Eye (tissue), 1 donor: ENCODE measurements at places on chromosomes 6 and 20.
A peak's percentile ranks its signal among the peaks of the same experiment; 100 is the strongest.

GRCh38 chr6:12806796-12807195 lies 90.2 kb downstream of the PHACTR1 start:
- DNase-seq: no peak

DNA sequence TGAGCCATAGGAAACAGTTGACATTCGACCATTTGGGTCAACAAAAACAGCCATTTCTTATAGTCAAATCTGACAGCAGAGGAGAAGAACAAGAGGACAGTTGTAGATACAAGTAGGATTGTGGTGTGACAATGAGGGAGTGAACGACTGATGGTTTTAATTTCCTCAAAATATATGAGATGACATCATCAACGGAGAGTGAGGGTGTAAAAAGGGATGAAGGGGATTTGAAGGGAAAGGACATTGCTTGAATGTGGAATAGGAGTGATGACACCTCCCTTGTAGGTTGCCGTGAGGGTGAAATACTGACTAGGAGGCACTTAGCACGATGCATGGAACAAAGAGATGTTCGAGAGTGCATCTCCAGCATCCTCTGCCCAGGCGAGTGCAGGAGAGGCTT lies 499.8 kb upstream of the CHD6 start:
- no peak for DNase-seq

GRCh38 chr6:166587631-166588413 lies 1.3 kb upstream of the RAMACL start:
- no peak for DNase-seq

GRCh38 chr6:150343434-150343833 lies 25.4 kb upstream of the IYD start:
- no peak for DNase-seq

DNA sequence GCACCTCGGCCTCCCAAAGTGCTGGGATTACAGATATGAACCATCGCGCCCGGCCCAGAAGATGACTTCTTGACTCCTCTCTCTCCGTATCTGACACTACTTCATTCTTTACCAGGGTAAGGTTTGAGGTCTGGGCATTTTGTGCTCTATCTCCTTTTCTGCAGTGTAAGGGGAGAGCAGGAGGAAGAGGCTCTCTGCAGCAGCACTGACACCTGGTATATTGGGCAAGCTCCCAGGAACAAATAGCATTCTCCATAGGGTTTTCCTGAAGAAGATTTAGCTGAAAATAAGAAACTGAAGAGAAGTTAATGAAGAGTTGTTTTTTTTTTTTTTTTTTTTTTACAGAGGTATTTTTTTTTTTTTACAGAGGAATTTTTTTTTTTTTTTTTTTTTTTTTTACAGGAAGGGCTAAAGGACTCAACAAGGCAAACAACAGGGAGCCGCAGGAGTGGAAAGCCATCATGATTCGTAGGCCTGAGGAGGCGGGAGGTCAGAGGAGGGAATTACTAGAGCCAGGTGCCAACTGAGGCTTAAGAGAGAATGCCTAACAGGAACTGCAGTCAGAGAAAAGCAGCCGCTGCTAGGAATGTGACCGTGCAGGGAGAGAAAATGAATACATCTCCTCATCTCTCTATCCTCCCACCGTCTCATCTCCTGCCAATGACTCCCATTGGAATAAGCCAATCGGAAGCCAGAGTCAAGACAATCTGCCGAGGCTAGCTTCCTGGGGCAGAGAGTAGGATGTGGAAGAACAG lies 34.7 kb upstream of the ADGRF4 start:
- no peak for DNase-seq

DNA sequence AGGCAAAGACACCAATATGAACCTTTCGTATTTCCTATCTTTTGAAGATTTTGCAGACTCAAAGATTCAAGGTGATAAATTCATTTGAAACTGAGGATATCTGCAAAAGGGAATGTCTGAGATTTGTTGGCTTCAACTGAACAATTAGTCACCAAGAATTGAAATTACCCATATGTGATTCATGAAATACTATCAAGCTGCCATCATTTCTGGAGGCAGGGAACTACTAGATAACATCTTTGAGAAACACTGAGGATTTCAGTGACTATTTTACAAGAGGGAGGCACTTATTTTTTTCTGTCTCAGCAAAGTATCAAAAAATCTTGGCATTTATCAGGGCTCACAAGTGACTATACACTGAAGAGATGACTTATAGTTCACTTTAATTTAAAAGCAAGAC lies 39.8 kb upstream of the MMS22L start:
- DNase-seq: no peak

GRCh38 chr6:88650029-88650619 lies 313.3 kb downstream of the RNGTT start:
- DNase-seq: peak; percentile 12

DNA sequence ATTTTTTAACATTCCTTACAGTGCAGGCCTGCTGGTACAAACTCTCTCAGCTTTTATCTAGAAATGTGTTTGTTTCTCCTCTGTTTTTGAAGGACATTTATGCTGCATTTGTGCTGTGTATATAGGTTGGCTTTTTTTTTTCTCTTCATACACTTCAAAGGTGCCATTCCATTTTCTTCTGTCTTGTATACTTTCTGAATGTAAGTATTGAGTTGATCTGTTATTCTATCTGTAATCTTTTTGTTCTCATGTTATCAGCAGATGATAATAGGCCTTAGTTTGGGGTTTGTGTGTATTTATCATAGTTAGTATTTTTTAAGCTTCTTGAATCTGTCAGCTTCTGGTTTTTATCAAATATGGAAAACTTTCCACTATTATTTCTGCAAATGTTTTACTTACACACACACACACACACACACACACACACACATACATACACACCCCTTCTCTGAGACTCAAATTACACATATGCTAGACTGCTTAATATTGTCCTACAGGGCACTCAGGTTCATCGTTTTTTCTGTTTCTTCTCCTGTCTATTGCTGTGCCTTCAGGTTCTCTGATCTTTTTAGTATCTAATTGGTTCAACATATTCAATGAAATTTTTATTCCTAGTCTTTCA lies 74.6 kb downstream of the RPP40 start:
- peak; percentile 37 for DNase-seq

- no peak for DNase-seq
Measured at GRCh38 chr6:36141091-36141490, 10.8 kb downstream of the MAPK13 start.

DNA sequence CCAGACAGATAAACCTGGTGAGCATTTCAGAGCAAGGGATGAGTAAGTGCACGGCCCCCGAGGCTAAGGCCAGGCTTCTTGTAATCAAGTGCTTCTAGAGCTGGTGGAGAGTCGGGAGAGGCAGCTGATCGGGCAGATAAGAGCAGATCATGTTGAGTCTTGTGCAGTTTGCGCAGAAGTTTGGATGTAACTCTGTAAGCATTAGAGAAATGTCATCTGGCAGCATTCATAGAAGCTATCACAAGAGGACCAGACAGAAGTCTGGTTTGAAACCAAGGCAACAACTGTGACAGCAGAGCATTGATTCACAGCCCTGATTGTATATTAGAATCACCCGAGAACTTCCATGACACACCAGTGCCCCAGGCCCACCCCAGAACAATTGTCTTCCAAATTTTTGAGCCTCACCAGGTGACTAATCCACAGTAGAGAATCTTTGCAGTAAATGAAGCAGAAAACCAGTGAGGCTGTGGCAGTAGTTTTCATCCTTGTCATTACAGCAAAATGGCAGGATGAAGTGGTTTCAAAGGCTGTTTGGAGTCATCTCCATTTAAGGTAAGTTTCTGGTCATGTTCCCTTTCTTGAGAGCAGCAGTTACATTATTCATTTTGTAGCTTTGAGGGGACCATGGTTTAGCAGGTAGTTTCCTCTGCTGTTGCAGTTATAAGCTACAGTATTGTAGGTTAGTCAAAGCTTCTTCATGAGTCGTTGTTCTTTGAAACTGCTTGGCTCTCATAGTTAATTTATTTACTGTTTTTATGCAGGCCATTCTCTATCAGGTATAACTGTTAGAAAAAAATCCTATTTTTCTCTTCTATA lies 84.1 kb downstream of the RNF217 start:
- peak; percentile 19 for DNase-seq

GRCh38 chr6:119124079-119124824 lies 45.8 kb upstream of the FAM184A start:
- DNase-seq: no peak

GRCh38 chr6:75819776-75820487 lies 70.9 kb downstream of the MYO6 start:
- no peak for DNase-seq

GRCh38 chr20:41480054-41480770 lies 113.6 kb upstream of the EMILIN3 start:
- no peak for DNase-seq

GRCh38 chr20:25544734-25545133 lies 40.6 kb downstream of the NINL start:
- DNase-seq: no peak

DNA sequence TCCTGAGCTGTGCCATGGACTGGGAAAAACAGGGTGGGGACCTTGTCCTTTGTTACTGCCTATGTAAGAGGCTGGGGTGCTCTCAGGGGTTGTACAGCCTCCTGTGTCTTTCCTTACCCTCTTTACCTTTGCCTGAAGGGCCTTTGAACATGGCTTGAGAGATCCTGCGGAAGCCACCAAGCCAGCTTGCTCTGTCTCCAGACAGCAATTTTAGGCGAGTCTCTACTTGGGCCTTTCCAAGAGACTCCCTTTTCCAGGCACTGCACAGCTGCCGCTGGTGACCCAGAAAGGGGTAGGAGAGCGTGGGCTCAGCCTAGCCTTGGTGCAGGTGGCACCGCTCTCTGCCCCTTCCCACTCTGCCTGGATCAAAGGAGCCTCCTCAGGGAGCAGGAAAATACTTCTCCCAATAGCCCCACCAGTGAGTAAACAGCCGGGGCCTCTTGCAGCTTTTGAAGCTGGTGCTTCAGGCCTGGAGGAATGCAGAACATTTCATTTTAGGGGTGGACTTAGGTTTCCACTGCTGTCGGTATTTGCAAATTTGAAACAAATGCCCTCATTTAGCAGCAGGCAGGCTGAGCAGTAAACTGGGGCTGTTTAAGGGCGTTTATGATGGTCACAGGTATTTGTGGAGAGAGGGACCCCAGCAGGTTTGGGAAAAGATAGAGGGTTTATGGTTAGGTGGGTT lies 13.9 kb downstream of the PTK7 start:
- peak; percentile 62 for DNase-seq

DNA sequence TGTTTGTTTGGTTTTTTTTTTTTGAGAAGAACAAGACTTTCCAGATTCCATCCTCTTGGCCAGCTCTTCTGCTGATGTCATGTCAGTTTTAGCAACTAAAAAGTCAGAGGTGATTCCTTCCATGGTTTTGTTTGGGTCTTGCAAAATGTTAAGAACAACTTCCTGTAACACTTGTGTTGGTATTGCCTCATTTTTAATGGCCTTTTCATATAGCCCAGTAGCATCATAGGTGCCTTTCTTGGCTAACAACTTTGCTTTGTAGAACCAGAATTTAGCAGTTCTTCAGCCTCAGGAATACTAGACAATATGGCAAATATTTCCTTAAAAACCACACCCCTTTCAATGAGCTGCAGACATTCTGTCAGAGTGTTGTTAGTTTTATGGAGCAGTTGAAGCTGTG lies 99.5 kb upstream of the SIRPG start:
- DNase-seq: no peak

- no peak for DNase-seq
Measured at GRCh38 chr6:12165297-12165696, 124.9 kb upstream of the EDN1 start.

DNA sequence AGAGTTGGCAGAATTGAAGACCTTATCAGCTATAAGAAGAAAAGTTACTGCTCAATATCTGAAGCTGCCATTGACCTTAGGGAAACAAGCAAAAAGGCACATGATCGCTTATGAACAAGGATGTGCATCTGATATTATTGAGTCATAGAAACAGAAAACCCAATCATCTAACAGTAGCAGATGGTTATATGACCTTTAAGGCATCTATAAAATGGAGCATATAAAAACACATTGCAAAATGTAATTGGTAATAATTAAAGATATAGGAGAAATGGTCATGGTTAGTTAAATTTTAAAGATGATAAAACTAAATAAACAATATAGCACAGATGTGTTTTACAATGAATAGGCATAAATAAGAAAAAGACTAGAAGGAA lies 260.1 kb upstream of the TAB2 start:
- DNase-seq: no peak

DNA sequence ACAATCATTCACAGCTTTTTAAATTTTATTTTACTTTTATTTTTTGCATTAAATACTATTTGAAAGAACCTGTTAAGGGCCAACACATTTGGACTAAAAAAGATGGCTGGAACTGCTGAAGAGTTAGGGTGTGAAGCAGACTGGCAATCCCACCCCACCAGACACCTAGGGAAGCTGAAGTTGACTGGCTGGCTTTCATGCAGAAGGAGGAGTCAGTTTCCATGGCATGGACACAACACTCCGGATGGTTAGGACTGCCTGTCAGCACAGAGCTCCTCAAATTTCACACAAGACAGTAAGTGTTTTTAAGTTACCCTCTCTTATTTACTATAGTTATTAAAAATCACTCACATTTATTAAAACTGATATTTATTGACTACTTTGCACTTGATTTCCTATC lies at the start of gene ANKRD66:
Gene ANKRD66 (plus strand): TSS at position 238 of the 400 bp plus-strand sequence. CDS start 5,016 bp downstream, outside the sequence.
- no peak for DNase-seq

- DNase-seq: no peak
Measured at GRCh38 chr6:128365520-128366160, 154.8 kb downstream of the PTPRK start.

DNA sequence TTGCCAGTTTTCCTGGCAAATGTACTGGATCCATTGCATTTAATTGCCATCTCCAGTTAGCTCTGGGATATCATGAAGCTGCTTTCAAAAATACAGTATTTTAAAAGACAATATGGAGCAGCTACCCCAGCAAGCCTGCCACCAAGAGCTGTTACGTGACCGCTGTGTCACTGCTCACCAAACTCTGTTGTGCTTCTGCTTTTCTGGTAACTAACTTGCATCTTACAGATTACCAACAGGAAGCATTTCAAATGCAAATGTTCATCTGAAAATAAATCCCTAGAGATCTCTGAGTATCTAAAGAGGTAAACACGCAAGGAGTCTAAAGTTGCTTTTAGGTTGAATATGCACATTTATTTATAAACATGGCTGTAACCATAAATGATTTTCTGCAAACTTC lies 1008.3 kb downstream of the KIF16B start:
- DNase-seq: no peak

DNA sequence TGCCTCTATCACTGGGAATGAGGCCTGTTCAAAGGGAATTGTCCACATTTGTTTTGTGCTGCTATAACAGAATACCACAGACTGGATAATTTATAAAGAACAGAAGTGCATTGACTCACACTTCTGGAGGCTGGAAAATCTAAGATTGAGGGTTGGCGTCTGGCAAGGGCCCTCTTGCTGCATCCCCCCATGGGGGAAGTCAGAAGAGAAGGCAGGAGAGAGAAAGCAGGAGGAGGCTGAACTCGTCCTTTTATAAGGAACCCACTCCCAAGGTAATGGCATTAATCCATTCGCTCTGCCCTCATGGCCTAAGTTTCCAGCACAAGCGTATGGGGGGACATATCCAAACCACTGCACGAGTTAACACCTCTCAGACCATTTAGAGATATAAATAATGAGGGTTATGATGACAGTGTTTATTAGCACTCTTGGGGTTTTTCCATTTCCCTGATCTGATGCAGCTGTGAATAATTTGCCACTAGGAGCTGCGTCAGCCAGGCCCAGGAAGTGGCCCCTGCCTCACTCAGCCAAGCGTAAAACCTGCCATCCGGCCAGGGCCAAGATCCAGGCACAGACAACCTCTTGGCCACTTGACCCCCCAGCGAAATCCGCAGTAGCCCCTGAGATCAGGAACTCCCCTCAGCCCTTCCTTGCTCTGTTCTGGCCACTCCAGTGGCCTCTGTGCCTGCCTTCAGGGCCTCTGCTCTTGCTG lies 14.2 kb upstream of the SLCO4A1 start:
- no peak for DNase-seq

GRCh38 chr6:87122477-87122876 lies 27.6 kb upstream of the CGA start:
- no peak for DNase-seq

- DNase-seq: no peak
Measured at GRCh38 chr20:6232436-6232835, 109.6 kb upstream of the FERMT1 start.
